Stomach (tissue), 19 donors: ENCODE measurements at places on chromosomes 5 and 9.

GRCh38 chr9:95857124-95857523 is 18.4 kb upstream of the ERCC6L2 start:
- DNase-seq, result peak; percentile 79

GRCh38 chr9:20030221-20030620 is 241.4 kb upstream of the SLC24A2 start:
- DNase-seq, result no peak

DNA sequence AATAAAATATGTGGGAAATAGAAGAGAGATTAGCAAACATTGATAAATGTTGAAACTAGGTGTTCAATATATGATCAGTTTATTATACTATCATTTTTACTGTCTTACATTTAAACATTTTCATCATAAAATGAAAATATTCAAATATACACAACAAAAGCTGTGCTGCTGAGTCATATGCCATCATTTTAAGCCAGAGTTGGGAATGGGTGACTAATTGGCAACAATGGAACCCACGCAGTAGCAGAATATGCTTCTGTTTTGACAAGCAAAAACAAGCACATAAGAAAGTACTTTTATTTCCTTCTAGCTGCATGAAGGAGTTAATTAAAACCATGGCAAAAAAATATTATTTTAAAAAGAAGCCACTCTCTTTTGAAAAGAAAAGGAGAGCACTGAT is 340.0 kb upstream of the EDIL3 start:
- no peak for DNase-seq

GRCh38 chr5:161547738-161548486 is 1.4 kb upstream of the GABRB2 start:
- no peak for DNase-seq

- no peak for DNase-seq
Observed at GRCh38 chr9:71897577-71897976, 13.4 kb downstream of the ABHD17B start.

- no peak for DNase-seq
Observed at GRCh38 chr5:6459896-6460295, 11.2 kb downstream of the UBE2QL1 start.

- DNase-seq, result no peak
Observed at GRCh38 chr5:172399826-172400225, 54.5 kb downstream of the SH3PXD2B start.

DNA sequence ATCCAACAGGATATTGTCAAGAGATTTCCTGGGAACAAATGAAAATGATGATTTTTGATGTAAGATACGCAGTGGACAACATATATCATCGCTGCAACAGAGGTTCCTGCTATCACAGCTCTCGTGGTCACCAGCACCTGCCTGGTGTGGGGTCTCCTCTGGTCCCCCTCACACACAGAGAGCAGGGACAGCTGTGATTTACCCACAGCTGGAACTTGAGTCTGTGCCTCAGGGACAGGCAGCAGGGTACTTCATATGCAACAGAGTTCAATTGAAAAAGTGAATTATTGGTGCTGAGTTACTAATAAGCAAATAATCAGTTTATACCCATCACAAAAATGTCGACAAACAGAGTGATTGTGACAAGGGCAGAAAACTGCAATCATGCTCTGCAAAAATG is 93.4 kb downstream of the LMX1B start:
- no peak for DNase-seq

DNA sequence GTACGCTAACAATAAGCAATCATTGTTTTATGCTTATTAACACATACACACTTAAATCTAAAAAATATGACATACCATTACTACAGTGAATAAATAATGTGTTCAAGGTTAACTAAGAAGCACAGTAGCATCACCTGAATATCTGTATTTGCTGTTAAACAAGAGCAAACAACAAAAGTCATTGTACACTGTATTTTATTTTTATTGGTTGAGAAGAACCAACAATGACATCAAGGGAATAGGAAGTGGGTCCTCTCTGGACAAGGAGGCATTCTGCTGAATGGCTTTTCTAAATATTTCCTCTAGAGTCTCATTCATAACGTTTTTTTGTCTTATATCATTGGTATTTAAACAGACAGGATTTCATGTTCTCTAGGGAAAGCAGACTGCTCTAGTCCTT is 460.4 kb downstream of the CDH9 start:
- DNase-seq, result no peak

- DNase-seq, result peak; percentile 19
Observed at GRCh38 chr9:125650271-125650737, 56.7 kb downstream of the MAPKAP1 start.

DNA sequence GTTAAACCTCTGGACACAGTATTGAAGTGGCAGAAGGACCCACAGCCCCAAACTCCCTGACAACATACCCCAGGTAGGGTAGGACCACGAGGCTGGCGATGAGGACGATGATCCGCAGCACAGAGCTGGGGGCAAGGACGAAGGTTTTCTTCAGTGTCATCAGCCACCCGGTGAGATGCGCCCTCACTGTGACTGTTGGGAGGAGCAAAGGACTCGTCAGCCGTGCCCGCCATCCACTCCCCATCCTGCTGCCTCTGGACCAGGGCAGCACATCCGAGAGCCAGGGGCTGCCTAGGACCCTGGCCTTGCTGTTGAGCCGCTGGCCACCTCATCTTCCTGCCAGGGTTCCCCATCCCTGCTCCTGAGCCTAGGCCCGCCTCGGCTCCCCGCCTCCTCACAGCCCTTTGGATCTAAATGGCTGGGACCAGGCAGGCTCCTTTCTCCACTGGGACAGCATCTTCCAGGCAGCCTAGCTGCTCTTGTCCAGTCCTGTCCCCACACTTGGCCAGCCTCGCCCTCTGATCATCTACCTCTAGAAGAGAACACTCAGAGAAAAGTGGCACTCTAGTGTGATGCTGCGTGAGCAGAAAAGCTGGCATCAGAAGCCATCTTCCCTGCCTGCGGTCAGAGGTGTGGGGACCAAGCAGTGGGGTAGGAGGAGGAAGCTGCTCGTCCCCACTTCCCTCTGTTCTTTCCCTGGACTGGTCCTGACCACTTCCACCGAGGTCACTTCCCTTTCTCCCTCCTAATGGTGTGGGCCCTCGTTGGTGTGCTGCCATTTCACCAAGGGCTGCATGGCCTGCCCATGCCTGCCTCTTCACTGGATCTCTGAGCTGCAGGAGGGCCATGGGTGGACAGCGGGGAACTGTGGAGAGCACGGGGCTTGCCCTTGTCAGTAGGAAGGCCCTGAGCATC is 49.2 kb downstream of the OTULIN start:
- no peak for DNase-seq

DNA sequence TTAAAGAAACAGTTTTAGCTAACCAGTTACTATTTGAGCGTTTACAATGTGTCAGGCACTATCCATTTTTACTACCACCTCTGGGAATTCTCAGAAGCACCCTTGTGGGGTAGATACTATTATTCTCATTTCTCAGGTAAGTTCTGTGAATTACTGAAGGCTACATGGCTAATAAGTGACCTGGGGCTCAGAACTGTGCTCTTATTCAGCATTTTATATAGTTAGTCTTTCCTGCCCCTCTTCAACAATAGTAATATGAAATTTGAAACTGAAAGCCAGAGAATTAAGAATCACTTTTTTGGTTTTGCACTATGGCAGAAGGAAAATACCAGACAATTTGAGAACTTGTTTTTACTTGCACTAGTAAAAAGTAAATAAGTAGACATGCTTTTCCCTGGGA is 11.8 kb downstream of the ELL2 start:
- no peak for DNase-seq

DNA sequence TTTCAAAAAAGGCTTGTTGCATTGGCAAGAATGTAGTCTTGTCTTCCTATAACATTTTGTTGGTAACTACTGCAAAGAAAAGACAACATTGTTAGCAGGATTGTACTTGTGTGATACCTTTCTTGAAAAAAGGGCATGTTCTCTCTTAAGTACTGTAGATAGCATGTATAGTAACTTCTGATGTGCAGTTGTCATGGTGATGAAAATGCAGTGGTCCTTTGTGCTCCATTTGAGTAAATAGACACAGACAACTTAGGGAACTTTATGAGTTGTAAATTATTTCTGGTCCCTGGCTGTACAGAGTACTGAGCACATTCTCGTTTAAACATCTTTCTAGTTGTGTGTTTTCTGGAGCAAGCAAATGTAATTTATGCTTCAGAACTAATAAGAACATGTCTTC is 103.3 kb downstream of the CD180 start:
- DNase-seq, result no peak

GRCh38 chr5:119583684-119584083 is 45.7 kb upstream of the FAM170A start:
- DNase-seq, result no peak

- no peak for DNase-seq
Observed at GRCh38 chr9:114410910-114411309, 23.1 kb upstream of the AKNA start.

- DNase-seq, result no peak
Observed at GRCh38 chr5:176854164-176854563, 43.8 kb downstream of the UNC5A start.
